IMR-90 (cell line): ENCODE measurements at places on chromosomes 13 and 19. TPM values are rescaled to one million over a fixed set of nuclear protein-coding genes. Genes with fewer than 3 reads are reported as not detected.

Gene TNNT1
- 1.3 and 3.1 TPM in 2 replicates for total RNA-seq

Gene SIAH3
- not detected in 2 replicates for total RNA-seq

Gene FCAR
- not detected in 2 replicates for total RNA-seq

Gene C1QTNF9
- total RNA-seq: under 0.01 and 0.18 TPM in 2 replicates

Gene LIM2
- not detected in 2 replicates for total RNA-seq

Gene CCDC122
- 0.72 and 1.9 TPM in 2 replicates for total RNA-seq

Gene WTIP
- 35.0 and 48.9 TPM in 2 replicates for total RNA-seq

Gene CGB7
- not detected in 2 replicates for total RNA-seq

Gene ZNF528
- 14.3 and 16.4 TPM in 2 replicates for total RNA-seq

Gene CEACAM21
- not detected in 2 replicates for total RNA-seq

DNA sequence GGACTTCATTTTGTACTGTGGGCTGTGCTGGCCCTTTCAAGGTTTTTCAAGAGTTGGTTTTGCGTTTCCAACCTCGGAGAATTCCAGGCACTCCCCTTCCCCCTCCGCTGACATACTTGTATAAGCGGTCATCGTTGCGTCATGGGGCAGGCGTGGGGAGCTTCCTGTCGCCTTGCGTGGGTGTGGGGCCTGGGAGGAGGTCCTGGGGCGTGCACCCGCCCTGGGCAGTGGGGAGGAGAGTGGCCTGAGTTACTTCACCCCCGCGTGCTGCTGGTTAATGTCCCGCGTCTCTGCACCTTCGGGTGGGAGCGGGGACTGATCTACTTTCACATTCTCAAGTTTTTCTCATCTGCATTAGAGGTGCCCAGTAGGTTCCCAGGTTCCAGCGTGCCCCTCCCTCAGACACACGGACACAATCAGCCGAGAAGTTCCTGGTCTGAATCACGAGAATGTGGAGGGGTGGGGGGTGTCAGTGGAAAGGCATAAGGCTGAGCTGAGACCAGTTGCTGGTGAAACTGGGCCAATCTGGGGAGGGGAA, 4.1 kb downstream of the IER2 start:
- H3K27me3 ChIP-seq: no peaks in the 10 kb centered on the region
- H3K36me3 ChIP-seq: peaks cover 2% of the 10 kb centered on the region; the same call in 1 of the 2 replicates
- peaks cover 12% of the 10 kb centered on the region for H3K4me1 ChIP-seq
- peak overlapping the region; percentile 80 for H3K27ac ChIP-seq
- H3K4me3 ChIP-seq: peak overlapping the region; percentile 82
- DNase-seq: peak; percentile 95

DNA sequence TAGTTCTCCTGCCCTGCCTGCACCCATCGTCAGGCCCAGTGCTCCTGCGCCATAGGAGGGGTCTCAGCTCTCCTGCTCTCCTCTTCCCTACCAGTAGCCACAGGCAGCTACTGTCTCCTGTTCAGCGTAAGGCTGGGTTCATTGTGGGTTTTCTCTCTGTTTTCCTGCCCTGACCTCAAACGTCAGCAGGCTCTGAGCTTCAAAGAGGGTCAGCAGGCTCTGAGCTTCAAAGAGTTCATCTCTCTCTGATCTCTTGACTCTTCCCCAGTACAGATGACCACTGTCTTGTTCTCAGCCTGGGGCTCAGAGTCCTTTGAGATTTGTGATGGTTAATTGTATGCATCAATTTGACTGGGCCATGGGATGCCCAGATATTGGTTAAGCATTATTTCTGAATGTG, 4.6 kb upstream of the CPB2 start:
- DNase-seq: no peak
- H3K4me1 ChIP-seq: no peaks in the 10 kb centered on the region
- H3K27me3 ChIP-seq: no peaks in the 10 kb centered on the region; the same call in 1 of the 2 replicates
- H3K4me3 ChIP-seq: no peak overlapping the region
- no peaks in the 10 kb centered on the region for H3K36me3 ChIP-seq
- H3K27ac ChIP-seq: no peak overlapping the region

GRCh38 chr19:39438270-39438934, 2.7 kb upstream of the RPS16 start:
- H3K36me3 ChIP-seq: peaks cover 12% of the 10 kb centered on the region
- no peaks in the 10 kb centered on the region for H3K27me3 ChIP-seq
- H3K27ac ChIP-seq: no peak overlapping the region
- peaks cover 3% of the 10 kb centered on the region; the same call in 1 of the 2 replicates for H3K4me1 ChIP-seq
- no peak overlapping the region for H3K4me3 ChIP-seq

DNA sequence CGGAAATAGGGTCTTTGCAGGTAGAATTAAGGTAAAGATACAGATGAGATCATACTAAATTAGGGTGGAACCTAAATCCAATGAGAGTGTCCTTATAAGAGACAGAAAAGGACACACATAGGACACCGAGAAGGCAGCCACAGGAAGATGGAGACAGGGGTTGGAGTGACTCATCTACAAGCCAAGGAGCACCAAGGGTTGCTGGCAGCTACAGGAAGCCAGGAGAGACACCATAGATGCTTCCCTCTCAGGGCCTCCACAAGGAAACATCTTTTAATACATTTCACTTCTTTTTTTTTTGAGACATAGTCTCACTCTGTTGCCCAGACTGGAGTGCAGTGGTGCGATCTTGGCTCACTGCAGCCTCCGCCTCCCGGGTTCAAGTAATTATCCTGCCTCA, 10.1 kb downstream of the TMEM143 start:
- DNase-seq: peak; percentile 33
- no peaks in the 10 kb centered on the region for H3K36me3 ChIP-seq
- no peak overlapping the region for H3K4me3 ChIP-seq
- no peaks in the 10 kb centered on the region for H3K4me1 ChIP-seq
- no peak overlapping the region for H3K27ac ChIP-seq
- H3K27me3 ChIP-seq: no peaks in the 10 kb centered on the region

DNA sequence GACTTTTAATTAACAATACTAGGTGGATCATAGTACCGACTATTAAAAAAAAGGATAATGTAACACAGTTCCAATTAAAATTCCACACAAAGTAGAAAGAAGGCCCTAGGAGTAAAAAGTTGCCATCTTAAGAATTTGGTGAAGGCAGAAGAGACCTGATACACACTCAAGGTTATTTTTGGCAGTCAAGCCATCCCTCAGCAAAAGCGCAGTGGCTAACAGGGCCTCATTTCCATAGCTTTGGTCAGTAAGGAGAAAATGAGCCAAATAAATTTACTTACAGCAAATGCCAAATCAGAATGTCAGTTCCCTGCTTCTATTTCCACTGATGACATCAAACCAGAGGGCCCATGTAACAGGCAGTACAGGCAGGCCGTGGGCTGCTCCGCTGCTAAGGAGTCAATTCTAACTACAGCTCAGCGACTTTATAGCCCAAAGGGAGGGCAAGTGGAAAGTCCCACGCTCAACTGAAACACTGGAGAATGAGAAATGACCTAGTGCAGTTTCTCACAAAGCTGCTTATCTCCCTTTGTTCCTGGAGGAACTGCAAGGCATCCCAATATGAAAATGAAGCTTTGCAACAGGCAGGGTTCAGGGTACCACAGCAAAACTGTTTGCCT, 6.3 kb downstream of the ARGLU1 start:
- H3K27ac ChIP-seq: no peak overlapping the region
- peak; percentile 53 for DNase-seq
- H3K4me3 ChIP-seq: no peak overlapping the region

DNA sequence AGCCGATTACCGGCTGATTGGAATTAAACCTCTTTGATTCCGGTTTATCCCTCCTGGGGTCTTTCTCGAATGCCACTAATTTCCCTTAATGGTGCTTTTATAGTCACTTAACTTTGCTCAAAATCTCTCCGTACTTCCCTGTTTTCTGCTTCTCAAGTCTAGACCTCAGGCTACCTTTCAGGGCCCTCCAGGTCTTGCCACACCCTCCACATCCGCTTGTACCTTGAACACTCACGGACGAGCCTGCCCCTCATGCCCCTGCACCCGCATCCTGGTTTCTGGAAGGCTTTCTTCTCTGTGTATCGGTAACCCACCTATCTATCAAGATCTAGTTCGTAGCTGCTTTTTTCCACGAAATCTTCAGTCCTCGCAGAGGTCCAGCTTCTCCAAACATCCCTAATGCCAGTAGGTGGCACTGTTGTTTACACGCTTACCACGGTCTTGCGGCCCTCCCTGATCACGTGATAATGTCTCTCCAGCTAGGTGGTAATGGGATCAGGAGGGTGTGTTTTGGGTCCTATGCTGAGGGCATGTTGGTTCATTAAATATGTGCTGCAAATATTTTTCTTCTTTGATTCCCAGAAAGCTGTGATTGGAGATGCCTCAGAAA, 13.8 kb downstream of the ATP12A start:
- H3K36me3 ChIP-seq: no peaks in the 10 kb centered on the region
- no peaks in the 10 kb centered on the region for H3K4me1 ChIP-seq
- no peak overlapping the region for H3K4me3 ChIP-seq
- H3K27ac ChIP-seq: no peak overlapping the region
- DNase-seq: peak; percentile 55

DNA sequence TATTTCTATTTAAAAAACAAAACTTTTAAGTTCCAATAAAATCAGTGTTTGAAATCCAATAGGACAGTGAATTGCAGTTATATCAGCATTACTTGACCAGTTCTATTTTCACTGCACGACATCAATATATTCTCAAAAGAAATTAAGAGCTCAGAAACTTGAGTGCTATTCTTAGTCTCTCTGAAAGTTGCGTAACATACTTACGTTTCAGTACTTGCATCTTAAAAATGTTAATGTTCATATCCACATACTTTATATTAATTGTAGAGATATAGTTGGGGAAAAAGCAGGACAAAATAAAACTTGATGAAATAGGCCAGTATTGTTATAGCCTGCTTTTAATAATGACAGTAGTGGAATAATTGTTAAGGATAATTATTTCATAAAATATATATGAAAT, 720.5 kb upstream of the PCDH9 start:
- H3K27ac ChIP-seq: no peak overlapping the region
- no peaks in the 10 kb centered on the region for H3K4me1 ChIP-seq
- H3K36me3 ChIP-seq: no peaks in the 10 kb centered on the region
- H3K4me3 ChIP-seq: no peak overlapping the region

- H3K4me1 ChIP-seq: no peaks in the 10 kb centered on the region; the same call in 1 of the 2 replicates
- DNase-seq: no peak
- peaks cover 6% of the 10 kb centered on the region for H3K36me3 ChIP-seq
- no peaks in the 10 kb centered on the region for H3K27me3 ChIP-seq
These were observed 418 bp downstream of the ZNF444 start for GRCh38 chr19:56141417-56141993.

DNA sequence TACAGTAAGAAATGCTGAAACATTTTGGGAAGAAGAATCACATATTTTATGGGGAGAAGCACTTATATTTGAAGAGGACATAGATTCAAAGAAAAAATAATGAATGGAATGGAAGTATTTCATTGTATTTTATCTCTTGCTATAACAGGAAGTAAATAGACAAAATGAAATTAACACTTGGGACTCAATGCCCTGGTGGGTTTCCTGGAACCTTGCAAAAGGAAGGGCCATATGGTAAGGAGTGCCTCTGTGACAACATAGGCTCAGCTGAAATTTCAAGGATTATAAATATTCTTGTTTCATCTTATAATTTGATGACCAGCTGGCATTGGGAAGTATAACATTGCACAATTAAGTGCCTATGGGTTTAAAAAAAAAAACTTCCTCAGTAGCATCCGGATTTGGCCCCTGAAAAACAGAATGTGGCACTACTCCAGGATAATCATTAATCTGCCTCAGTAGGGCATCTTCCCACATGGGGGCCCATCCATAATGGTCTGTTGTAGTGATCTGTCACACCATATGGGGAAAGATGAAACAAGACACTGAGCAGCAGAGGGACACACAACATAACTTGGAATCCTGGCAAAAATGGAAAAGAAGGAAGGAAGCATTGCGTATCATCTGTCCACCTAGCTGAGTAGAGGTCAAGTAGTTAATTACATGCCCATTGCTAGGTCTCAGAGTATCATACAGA, 321.6 kb downstream of the NDFIP2 start:
- DNase-seq: no peak
- H3K4me3 ChIP-seq: no peak overlapping the region
- no peaks in the 10 kb centered on the region for H3K4me1 ChIP-seq
- H3K27me3 ChIP-seq: no peaks in the 10 kb centered on the region
- H3K27ac ChIP-seq: no peak overlapping the region
- no peaks in the 10 kb centered on the region for H3K36me3 ChIP-seq

- DNase-seq: no peak
- H3K27me3 ChIP-seq: no peaks in the 10 kb centered on the region
- H3K4me1 ChIP-seq: peaks cover 30% of the 10 kb centered on the region
- peaks cover 12% of the 10 kb centered on the region for H3K36me3 ChIP-seq
- H3K4me3 ChIP-seq: no peak overlapping the region
These were observed 7.9 kb downstream of the UPF1 start for GRCh38 chr19:18839465-18840287.

DNA sequence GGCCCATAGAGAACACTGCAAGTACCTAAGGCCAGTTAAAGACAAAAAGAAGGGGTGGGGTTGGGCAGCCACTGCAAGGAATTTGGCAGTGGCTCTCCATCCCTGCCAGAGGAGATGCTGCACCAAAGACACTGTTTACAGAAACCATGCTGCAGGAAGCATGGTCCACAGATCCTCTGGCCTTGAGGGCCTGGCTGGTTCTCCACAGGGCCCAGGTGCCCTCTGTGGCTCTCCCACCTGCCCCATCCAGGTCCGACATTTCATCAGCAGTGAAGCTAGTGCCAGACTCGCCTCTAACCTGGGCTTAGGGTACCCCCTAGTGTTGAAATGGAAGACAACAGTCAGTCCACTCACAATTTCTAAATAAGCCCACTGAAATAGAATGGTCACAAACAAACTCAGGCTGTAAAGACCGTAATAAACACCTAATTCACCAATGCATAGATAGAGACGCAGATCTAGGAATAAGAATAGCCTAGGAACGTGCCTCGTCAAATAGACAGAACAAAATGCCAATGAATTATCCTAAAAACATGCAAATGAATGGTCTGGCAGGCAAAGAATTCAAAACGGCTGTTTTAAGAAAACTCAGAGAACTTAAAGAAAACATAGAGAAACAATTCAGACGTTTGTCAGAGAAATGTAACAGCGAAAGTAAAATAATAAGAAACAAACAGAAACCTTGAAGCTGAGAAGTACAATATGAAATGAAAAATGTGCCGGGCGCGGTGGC, 23.3 kb downstream of the LYPD4 start:
- H3K36me3 ChIP-seq: no peaks in the 10 kb centered on the region
- H3K4me1 ChIP-seq: no peaks in the 10 kb centered on the region
- no peak overlapping the region for H3K27ac ChIP-seq
- H3K4me3 ChIP-seq: no peak overlapping the region

DNA sequence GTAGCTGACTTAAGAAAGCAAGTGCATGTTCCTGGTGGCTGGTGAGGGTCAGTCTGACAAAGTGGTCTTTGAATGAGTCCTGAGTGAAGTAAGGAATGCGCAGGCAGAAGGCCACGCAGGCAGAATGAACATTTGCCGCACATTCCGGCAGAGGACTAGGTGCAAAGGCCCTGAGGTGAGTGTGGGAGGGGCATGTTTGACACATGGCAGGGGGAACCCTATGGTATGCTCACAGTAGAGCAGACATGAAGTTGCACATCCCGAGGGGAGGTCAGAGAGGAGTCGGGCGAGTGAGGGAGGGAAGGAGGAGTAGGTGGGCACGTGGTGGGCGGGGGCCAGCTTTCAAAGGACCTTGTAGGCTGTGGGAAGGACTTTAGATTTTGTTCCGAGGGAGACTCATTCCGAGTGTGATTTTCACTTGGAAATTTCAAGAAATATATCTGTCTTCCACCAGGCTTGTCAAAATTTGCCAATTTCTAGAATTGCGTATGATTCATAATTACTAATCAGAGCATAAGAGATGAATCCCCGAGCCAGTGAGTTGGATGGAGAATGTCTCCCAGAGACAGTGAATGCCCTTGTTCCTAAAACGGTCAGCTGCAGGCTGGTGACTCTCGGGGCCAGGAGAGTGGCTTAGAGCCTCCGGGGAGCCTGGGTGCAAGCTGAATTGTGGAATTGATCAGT, 40.3 kb downstream of the ERICH6B start:
- H3K4me1 ChIP-seq: no peaks in the 10 kb centered on the region
- H3K27ac ChIP-seq: no peak overlapping the region
- no peaks in the 10 kb centered on the region for H3K36me3 ChIP-seq
- no peak overlapping the region for H3K4me3 ChIP-seq
- H3K27me3 ChIP-seq: peaks cover 15% of the 10 kb centered on the region

- H3K4me1 ChIP-seq: peaks cover 3% of the 10 kb centered on the region; the same call in 1 of the 2 replicates
- H3K36me3 ChIP-seq: peaks cover 2% of the 10 kb centered on the region
These were observed 848 bp downstream of the C19orf44 start for GRCh38 chr19:16497042-16497441.
